Kidney glomerular epithelial cell (primary cell): ENCODE measurements at places on chromosomes 11 and 22.

DNA sequence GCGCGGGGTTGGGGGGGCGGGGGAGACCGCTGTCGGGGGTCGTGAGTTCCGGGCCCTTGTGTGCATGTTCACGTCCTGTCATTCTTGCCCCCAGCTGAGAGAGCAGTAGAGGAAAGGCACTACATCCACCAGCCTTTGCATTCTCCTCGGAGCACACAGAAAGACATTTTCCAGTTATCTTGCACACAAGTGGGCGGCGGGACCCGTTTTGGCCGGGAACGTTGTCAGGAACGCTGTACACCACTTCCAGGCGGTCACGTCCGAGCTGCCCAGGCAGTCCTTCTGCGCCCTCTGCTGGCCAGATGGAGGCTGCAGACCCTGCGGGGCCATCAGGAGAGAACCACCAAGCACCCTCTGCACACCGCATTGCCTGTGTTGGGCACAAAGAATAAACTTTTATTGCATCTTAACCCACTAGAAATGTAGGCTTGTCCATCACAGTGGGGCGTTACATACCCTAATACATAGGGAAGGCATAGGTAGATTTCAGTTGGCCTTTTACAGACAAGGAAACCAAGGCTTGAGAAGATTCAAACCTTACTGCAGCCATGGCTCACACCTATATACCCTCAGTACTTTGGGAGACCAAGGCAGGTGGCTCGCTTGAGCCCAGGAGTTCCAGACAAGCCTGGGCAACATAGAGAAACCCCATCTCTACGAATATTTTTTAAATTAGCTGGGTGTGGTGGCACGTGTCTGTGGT is 2.8 kb upstream of the CDKN1C start:
- DNase-seq = peak; percentile 55

DNA sequence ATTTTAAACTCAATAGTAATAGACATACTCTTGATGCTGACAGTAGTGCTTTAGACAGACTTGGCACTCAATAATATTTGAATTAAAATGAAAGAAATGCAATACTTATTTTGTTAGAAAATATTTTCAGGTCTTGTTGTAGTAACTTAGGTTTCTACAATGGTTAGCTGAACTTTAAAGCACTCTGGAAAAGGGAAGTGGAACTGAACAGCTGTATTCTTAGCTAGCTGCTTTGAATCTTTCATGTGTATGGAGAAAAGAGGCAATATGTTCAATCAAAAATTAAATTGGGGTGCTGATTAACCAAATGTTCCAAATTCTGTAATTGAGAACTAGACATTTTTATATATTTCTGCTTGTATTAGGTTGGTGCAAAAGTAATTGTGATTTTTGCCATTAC is 517.9 kb upstream of the RAG2 start:
- DNase-seq = no peak

- no peak for DNase-seq
These were observed 3.8 kb downstream of the RSPH14 start for GRCh38 chr22:23137905-23138561.

DNA sequence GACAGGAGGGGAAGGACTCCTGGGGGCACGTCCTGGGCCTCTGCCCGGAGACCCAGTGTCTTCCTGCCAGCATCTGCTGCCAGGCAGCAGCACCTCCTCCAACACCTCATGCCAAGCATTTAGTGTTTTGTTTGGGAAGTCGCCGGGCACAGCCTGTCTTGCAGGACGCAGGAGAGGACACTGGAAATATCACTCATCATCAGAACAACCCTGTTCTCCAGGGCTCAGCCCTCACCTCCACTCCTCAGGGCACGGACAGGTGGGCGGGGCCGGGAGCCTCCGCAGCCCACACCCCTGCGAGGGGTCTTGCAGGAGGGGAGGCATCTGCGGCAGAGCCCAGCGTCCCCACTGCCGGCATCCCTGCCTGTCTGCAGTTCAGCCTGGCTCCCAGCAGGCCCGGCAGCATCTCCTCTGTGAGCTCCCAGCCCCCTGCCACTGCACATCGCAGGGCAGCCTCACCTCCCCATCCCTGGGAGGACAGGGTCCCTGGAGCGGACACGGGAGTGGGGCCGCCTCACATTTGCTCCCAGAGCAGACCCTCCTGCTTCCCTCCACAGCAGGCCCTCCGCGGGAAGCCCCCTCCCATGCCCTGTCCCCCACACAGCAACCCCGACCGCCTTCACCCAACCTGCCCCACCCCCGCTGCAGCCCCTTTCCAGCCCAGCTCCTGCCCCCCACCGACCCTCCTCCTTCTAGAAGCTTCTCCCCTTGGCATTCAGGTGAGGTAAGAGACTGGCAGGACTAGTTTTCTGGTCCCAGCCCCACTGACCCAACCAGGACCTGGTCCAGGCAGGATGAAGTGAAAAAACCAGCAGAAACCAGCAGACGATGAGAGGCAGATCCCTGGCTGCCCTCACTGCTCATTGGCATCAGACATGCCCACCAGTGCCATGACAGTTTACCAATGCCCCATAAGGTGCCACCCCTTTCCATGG is 72.7 kb downstream of the BRD1 start:
- DNase-seq = no peak

DNA sequence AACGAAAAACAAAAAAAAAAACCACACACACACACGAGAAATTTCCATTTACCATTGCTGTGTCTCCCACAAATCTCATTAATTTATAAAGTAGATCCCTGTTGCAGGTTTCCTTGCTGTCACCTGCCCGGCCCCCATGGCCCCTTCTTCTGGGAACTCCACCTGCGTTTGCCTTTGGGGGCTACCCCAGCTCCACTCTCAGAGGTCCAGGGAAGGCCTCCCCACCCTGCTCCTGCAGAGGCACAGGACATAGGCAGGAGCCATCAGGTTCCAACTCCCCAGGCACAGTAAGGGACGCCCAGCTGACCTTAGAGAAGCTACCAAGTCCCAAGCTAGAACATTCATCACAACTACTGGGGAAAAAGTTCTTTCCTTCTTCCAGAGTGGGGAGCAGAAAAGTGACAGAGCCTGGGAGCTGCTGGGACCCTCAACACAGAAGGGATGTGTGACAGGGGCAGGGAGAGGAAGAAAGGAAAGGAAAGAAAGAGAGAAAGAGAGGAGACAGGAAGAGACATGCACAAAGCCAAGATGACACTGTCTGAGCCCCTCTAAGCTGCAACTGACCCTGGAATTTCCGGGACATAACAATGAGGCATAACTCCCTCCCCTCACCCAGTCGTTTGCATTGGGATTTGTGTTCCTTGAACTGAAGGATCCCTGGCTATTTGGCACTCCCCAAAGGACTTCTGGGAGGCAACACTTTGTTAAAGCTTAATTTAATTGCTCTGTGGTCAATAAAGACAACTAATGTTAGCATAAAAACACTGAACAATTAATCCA is 175.7 kb downstream of the SHANK2 start:
- DNase-seq = no peak

DNA sequence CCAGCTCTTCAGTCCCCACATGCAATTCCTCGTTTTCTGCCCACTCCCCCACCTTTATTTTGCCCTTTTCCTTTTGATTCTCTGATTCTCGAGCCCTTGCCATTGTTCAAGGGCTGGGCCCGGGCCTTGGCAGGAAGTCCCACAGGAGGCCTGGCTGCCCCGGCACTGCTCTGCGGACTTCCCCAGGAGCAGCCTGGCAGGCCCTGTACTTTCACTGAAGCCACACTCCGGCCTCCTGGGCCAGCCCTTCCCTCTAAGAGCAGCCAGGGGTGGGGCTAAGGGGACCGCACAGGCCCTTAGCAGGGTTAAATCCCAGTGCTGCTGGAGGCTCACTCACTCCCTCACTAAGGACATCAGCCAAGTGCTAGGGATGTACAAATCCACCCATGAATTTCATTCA is 4.1 kb downstream of the LRRC32 start:
- DNase-seq = no peak

DNA sequence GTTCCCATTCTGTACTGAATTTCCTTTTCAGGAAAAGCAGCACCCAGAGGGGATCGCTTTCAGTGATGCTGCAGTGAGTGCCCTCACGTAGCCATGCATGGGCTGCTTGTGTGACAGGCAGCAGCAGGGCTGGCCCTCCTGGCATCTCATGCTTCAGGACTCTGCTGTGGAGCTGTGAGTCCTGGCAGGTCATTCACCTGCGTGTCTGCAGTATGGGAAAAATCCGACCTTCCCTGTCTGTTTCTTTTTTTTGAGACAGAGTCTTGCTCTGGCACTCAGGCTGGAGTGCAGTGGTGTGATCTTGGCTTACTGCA is 13.4 kb downstream of the GLB1L2 start:
- no peak for DNase-seq

DNA sequence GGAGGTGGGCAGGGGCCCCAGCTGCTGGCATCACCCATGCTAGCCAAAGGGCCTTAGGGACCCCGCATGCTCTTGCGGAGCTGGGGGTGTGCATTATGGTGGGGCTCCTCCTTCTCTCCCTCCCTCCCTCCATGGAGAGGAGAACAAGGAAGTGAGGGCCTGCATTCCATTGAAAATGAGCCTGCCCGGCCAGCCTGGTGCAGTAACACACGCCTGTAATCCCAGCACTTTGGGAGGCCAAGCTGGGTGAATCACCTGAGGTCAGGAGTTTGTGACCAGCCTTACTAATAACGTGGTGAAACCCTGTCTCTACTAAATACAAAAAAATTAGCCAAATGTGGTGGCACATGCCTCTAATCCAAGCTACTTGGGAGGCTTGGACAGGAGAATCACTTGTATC is 22.4 kb downstream of the SNAP29 start:
- DNase-seq = no peak
